ENCODE measurements at places on chromosomes 6 and 20.

DNA sequence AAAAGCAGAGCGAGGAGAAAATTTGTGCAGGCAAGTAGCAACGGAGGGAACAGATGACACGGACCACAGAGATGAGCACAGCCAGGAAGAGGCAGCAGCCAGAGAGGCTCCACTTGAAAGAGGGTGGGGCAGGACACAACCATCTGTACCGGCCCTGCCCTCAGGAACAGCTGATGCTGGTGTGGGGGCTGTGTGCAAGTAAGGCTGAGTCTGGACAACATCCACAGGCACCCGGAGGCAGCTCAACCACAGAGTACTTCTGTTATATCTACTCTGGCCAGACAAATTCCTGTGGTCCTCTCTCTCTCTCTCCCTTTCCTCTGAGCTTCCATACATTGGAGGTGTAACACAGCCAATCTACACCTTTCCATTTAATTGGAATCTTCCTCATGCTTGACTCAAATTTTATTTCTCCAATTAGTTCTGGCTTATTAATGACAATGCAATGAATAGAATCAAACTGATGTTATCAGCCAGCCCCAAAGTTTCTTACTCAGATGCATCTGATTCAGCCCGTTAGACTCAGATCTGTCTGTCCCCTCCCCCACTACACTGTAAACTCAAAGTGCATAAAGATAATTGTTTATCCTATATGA is 24.9 kb downstream of the KIF13A start:
- no peak for DNase-seq

DNA sequence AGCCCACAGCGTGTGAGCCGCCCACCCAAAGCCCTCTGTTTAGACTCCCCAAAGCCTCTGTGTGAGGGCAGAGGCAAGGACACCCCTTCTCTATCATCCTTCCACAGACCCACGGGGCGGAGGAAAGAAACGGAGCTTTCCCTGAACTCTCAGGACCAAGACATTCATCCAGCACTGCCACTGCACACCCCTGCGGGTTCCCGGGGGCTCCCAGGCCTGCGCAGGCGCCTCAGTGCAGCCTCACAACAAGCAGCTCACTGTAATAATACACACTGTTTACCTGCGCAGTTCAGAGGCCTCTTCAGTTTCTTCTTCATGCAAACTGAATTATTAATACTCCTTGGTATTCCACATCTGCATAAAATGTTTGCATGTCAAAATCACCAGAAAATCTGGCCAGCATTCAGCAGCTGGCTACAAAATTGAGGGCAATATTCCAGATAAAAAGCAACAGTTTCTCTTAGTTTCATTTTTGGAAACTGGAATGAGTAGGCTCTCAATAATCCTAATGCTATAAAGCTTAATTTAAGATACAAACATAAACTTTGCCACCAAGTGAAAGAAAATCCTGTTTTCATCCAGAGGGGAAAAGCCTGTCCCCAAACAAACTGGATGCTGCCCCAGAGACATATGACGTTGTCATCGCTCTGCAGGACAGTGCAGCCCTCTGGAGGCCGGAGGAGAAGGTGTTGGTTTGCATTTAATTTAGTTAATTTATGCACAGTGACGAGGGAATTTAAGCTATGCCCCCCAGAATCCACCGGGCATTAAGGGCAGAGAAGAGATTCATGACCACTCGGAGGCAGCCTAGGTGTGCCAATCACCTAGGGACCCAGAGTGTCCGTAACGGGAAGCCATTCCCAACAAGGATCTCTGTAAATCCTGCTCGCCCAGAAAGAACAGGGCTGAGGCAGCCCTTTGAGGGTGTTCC is 45.3 kb downstream of the NINL start:
- DNase-seq, result no peak

DNA sequence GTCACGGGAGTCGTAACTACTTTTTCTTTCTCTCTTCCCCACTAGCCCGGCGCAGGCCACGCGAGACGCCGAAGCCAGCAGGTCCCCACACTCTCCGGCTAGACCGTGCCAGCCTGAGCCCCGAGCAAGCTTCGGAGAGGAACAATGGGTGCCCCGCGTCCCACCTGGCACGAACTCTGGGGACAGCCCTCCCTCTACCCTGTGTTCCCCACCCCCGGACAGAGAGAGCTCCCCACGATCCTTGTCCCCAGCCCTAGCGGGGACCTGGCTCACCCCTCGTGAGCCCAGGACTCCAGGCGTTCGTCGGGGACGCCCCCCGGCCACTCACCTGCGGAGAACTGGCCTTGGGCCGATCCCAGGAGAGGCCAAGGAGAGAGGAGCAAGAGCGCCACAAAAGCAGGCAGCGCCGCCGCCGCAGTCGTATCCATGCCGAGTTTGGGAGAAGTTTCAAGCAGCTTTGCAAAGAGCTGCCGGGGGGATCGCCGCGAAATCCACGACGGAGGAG is 416 bp downstream of the PTPRK start:
- no peak for DNase-seq

GRCh38 chr20:61371501-61372136 is 119.6 kb downstream of the CDH4 start:
- no peak for DNase-seq

DNA sequence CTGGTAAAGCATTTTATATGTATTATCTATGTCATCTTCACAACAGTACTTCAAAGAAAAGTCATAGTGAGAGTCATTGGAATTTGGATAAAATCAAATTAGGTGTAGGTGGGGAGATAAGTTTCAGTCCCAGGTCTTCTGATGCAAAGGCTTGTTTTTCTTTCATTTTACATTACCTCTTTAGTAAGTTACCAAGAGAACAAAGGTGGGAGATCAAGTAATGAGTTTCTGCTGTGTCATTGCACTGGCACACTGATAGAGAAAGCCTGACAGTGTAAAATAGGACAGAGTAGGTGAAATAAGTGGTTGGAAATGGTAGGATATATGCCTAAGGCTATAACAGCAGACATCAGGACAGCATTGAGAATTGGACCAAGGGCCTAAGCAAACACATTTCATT is 250.4 kb downstream of the NKAIN2 start:
- no peak for DNase-seq

- no peak for DNase-seq
These were observed 1129.5 kb downstream of the EPHA7 start for GRCh38 chr6:92289831-92290230.
